RPMI7951 (cell line): ENCODE measurements at places on chromosomes 12 and 14. TPM values are rescaled to one million over a fixed set of nuclear protein-coding genes. Genes with fewer than 3 reads are reported as not detected.

DNA sequence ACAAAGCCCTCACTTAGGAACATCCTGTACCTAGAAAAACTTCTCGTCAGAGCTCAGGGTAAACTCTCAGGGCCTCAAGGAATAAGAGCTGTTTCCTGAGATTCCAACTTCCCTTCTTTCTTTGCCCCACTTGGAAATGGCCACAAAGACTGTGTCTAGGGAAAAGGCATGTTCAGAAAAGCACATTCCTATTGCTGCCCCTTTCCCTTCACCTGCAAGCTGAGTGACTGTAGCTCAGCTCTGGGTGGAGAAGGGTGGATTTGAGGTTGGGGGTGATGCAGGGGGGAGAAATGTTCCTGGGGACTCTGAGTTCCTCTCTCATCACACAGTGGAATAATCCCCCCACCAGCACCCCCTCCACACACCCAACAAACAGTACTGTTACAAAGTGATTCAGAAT is 6.8 kb downstream of the ENDOU start:
- DNase-seq: no peak

- no peak for DNase-seq
These were observed 41.1 kb downstream of the GTF2A1 start for GRCh38 chr14:81179631-81180030.

DNA sequence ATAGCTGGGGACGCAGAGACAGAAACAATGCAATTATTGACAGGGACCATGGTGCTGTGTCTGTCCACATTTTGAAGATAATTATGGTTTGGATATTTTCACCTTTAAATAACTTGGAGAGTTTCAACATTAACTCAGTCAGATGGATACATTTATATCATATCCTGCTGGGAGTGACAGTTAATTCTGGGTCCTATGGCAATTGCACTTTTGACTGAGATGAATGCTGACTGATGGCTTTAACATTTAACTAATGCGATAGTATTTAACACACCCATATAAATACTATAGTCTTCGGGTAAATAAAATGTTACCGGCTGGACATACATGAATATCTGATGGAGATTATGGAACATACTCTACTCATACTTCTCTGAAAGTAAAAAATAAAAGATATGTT is 118.3 kb downstream of the LRRK2 start:
- no peak for DNase-seq

DNA sequence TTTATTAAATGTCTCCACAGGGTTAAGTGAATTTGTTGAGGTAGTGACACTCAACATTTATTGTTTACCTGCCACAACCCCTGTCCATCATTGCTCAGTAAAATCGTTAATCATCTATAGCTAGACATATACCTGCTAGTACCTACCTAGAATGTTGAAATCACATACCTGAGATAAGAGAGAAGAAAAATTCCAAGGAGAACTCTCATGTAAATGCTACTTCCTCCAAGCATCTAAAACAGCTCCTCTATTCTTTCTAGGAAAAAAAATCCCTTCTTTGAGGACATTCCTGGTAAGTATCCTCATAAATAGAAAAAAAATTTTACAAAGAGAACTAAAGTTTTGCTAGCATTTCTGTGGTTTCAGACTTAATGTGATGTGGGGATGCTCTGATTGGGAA is 325.1 kb downstream of the DAD1 start:
- DNase-seq: no peak

GRCh38 chr14:25400607-25401206 is 350.8 kb upstream of the STXBP6 start:
- peak; percentile 43 for DNase-seq

The PGF gene
- total RNA-seq: 0.36 and 0.98 TPM in 2 replicates

DNA sequence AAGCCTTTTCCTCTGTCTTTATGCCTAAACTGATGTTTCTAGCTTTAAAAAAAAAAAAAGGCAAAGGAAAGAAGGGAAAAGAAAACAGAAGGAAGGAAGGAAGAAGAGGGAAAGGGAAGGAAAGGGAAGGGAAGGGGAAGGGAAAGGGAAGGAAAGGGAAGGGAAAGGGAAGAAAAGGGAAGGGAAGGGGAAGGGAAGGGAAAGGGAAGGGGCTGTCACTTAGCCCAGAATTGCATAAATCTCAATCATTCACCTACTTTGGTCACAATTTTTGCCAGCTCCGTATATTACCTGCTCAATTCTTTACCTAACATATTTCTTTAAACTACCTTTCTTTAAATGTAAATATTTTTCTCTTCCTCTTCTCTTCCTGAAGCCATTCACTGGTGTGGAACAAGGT is 26.8 kb downstream of the CIT start:
- DNase-seq: no peak

DNA sequence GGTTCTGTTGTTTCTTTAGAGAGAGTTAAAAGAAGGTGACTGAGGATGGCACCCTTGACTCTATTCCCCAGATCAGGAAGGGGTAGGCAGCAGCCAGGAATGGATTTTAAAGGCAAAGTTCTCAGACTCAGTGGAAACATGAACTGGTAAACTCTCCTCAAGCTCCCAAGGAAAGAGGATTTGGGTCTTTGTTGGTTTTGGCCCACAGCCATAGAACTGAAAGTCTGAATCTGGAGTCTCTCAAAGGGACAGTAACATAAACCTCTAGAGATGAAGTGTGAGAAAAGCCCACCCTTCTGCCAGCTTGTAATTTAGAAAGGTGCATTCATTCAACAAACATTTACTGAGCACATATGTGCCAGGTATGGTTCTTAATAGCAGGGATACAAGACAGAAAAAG is 28.6 kb upstream of the BLTP3B start:
- DNase-seq: no peak

DNA sequence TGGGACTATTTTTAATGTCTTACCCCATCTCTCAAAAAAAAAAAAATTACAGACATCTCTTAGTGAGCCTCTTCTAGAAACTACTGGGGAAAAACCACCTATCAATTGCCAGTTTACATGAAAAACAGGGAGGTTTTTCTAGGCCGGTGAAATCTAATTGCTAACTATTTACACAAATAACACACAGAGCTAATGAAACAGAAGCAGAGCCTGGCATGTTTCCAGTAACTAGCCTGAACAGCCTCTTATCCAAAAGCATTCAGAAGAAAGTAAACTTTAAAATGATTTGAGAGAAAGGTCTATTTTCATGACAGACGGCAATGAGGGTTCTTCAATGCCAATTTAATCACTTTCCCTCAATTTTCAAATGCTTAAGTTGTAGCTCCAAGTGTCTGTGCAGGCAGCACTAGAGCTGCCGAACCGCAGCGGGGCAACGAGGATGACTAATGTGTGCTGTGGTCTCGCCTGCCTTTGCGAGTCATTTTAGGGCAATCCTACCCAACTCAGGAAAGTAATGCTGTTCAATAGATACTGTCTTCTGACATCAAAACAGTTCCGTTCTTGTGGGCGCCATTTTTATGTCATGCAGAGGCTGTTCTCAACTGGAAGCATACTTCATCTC is 84.6 kb downstream of the SETD3 start:
- peak; percentile 79 for DNase-seq

- DNase-seq: peak; percentile 8
These were observed 1.8 kb downstream of the LRIG3 start for GRCh38 chr12:58918469-58918844.

- DNase-seq: no peak
These were observed 19.3 kb downstream of the PLEKHA5 start for GRCh38 chr12:19148860-19149259.

DNA sequence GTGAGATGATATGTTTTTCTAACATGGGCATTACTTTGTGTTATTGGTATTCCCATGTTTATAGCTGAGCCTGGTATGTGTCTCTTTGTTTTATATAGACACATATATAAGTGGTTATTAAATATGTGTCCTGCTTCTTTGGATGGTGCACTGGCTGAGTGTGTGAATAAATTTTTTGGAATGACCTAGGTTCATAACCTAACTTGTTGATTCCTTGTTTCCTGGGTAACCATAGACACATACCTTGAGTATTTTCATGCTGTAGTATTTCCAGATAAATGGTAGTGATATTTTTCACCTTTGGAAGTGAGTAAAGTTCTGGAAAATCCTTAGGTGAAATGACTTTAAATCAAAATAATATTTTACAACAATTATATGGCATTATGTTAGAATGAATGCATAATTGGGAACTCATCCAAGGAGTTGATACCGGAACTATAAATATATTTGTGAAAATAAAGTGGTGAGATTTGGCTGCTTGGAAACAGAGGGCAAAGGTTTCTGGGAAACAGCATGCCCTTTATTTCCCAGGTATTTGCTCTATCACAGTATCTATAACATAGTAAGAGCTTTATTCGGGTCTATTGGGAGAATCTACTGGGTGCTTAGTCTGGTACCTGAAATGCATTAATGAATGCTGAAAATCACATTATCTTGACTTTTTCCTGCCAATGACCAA is 64.3 kb upstream of the REP15 start:
- no peak for DNase-seq

- DNase-seq: no peak
These were observed 12.4 kb downstream of the HDAC7 start for GRCh38 chr12:47807338-47807737.

DNA sequence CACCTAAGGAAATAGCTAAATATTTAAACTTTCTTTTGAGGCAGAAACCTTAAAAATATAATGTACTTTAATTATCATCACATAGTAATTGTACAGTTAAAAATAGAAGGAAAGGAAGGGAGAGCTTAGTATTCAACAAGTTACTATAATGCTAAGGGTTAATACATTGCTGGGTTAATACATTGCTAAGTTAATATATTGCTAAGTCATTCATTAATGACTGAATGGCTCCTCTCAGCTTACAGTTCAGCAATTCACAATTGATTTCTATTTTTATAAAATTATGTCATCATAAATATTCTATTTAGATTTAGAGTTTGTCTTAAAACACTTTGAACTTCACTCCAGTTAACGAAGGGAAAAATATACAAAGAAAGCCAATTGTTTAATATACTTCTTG is 207.9 kb downstream of the BMP4 start:
- DNase-seq: no peak

DNA sequence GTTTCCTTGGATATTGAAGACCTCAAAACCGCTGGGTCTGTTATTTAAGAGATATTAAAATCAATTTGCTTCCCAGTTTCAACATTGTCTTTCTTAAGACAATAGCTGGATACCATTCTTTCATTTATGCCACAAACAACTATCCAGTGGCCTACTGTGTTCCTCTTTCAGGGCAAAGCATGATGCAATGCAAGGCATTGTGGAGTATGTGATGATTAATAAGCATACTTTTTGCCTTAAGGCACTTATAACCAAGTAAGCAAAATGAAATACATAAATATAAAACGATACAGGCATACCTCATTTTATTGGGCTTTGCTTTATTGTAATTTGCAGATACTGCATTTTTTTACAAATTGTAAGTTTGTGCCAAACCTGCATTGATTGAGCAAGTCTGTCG is 45.5 kb downstream of the SCN8A start:
- no peak for DNase-seq

The SNRNP35 gene
- total RNA-seq: 12.4 and 16.5 TPM in 2 replicates

- no peak for DNase-seq
These were observed 1168.4 kb downstream of the AACS start for GRCh38 chr12:126233625-126234024.

DNA sequence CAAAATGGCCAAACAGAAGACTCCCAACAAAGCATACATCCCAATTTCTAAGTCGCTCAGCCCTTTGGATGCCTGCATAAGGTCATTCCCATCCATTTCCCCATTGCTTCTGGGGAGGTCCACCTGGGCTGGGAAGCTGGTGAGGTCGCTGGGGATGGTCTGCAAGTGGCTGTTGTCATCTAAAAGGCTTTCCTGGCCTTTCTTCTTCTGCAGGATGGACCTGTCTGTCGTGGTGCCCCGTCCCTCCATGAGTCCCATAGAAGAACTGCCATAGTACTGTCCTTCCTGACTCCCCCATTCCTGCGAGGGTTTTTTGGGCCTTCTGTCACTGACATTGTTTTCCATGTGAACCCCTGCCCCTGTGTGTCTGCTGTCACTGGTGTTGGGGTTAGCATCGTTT is 221.1 kb downstream of the GLT1D1 start:
- DNase-seq: no peak

DNA sequence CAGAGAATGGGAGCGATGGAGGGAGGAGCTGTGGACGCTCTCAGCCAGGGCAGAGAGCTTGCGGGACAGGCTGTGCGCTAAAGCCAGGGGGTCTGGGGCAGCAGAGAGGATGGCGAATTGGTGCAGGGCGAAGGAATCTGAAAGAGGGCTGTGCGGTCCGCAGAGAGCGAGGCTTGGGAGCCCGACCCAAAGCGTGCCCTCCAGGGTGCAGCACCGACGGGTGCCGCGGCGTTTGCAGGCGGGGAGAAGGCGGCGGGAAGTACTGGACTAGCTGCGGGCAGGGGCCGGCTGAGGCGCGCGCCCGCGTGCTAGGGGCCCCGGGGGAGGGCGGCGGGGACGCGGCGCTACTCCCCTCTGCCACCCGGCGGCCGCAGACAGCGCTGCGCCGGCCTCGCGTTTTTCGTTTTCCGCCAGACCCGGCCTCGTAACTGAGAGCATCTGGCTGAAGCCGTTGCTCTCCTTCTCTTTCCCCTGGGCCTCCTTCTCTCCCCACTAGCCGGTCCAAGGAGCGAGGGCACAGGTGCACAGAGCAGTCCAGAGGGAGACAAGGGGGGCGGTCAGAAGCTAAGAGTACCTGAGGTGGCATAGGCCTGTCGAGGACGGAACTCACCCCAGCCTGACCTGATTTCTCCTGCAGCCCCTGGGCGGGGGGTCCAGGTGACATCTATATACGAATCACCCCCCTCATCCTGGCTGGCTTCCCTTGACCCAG is 24.9 kb downstream of the SLC6A12 start:
- no peak for DNase-seq
